ENCODE measurements at places on chromosomes 3 and 15.

GRCh38 chr15:98692213-98692612 lies 43.9 kb downstream of the IGF1R start:
- DNase-seq: no peak

GRCh38 chr3:127439621-127440020 lies 150.9 kb downstream of the TPRA1 start:
- DNase-seq: no peak

- DNase-seq: peak; percentile 41
Observed at GRCh38 chr3:100954990-100955389, 38.2 kb downstream of the ABI3BP start.

DNA sequence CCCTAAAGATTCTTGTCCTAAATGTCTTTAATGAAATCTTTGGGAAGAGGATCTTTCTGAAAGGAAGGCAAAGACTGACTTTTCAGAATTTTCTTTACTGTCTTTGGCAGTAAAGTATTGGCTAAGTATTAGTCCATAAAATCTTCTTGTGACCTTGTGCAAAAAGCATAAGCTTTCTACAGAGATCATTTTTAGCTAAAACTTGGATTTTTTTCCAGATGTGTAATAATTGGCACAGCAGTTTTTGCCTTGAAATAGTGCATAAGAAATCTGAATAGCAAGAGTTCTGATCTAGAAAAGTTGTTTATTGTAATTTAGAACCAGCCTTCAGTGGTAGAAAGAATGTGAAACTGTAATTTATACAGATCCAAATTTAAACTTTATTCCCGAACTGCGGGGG lies 122.8 kb upstream of the CGNL1 start:
- no peak for DNase-seq

DNA sequence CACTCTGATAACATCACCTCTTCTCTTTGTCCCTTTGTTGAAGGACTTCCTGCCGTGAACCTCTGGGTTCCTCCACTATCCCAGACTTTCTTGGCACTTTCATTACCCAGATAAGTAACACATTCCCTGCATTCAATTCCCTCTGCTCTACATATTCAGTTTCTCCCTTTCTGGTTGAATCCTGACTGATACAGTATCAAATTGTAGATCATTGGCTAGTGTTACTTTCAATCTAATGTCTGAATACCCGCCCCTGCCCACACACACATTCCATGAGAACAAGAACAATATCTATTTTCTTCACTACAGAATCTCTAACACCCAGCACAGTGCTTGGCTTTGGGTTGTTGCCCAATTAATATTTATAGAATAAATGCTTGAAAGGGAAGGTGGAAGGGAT lies 163.5 kb downstream of the ABHD5 start:
- no peak for DNase-seq

GRCh38 chr3:9129365-9129764 lies 120.1 kb downstream of the SRGAP3 start:
- DNase-seq: peak; percentile 65

GRCh38 chr3:150826466-150827282 lies 63.7 kb upstream of the SIAH2 start:
- no peak for DNase-seq

DNA sequence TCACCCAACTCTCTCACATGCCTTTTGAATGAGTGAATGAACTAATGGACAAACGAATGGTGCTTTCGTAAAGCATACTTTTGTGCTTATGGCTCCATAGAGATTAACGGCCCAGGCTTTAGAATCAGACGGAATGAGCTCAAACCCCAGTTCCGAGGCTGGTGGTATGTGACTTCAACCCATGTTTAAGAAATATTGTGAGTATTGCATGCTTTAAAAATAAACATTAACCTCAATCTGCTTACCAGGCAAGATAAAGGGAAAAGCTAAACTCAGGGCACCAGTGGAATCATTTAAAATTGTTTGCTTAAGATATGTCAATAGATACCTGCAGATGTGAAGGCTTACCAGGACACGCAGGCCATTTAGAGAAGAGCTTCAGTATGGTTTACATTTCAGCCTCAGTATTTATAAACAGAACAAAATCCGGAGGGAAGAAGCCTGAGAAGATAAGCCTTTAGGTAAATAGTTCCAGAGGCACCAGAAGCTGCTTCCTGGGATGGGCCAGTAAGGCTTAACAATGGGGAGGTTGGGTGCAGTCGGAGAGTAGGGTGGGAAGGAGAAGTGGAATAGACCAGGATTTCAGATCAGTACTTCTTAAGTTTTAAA lies 186.4 kb downstream of the ADAMTS9 start:
- no peak for DNase-seq

GRCh38 chr3:81485444-81485865 lies 276.0 kb downstream of the GBE1 start:
- DNase-seq: peak; percentile 72

- no peak for DNase-seq
Observed at GRCh38 chr3:9361691-9362388, 1.0 kb upstream of the THUMPD3 start.

DNA sequence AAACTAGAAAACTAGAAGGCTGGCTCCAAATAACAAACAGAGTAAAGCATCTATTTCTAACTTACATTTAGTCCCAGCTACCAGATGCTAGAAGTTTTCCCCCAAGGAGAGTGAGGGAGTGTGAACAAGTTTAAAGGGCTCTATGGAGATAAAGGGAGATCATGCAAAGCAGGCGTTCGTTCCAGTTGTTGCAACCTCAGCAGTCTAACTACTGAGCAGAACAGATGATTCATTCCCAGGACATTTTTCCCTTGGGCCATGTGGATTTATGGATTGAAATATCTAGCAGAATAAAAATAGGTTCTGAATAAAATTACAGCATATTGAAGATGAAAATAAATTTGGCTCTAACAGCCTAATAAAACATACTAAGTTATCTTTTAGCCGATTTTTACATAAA lies 154.8 kb upstream of the TTC14 start:
- DNase-seq: no peak

DNA sequence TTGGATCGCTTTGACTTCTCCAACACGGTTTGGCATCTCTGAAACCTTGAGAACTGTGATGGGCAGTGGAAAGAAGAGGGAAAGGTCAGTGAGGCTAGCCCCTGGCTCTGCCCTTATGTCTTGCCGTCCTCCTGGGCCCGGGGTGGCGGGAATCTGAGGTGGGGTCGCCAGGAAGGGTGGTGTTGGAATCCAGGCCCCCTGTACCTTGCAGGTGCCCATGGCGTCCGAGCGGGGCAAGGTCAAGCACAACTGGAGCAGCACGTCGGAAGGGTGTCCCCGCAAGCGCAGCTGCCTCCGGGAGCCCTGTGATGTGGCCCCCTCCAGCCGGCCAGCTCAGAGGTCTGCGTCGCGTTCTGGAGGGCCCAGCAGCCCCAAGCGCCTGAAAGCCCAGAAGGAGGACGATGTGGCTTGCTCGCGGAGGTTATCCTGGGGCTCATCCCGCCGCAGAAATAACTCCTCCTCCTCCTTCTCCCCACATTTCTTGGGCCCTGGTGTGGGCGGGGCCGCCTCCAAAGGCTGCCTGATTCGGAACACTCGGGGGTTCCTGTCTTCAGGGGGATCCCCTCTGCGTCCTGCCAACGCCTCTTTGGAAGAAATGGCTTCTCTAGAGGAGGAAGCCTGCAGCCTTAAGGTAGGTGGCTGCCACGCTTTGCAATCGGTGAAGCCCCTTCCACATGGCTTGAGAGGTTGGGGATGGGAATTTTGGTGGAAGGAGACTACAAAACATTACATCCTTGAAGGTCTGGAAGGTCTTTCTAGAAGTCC lies 907 bp downstream of the TATDN2 start:
- DNase-seq: peak; percentile 37

- DNase-seq: peak; percentile 83
Observed at GRCh38 chr3:87088993-87089841, 98.3 kb upstream of the VGLL3 start.

- DNase-seq: peak; percentile 77
Observed at GRCh38 chr3:189995129-189995528, 125.6 kb downstream of the P3H2 start.

DNA sequence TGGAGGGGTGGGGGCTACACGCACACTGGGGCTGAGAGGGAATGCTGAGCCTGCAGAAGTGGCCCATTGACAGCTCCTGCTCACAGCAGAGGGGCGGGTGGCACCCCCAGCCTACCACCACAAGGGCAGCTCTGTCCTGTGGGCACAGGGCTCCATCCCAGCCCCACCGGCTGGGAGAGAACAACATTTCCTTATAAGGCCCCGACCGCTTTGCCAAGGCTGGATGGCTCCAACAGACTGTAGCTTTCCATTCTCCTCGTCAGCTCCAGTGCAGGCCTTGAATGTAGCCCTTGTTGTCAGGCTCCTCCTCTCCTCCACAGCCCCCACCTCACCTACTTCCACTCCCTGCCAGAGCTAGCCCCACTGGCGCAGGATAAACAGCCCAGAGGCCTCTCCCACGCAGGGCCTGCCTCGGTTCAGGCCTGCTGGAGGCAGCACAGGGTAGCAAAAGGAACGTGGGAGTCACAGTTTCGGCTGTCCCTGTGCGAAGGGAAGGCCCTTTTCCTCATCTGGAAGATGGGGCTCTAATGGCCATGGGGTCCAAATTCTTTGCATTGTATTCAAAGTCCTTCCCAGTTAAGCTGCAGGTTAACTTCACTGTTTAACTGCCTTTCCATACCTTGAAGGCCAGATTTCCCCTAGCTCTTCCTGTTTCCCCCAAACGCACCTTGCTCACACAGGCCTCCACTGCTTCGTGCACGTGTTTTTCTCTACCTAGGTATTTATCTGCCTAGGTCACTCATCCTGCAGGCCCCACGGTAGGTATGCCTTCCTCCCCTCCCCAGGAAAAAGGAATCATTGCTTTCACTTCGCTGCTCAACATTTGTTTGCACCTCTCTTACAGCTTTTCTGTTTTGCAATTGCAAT lies 101.6 kb upstream of the LPP start:
- DNase-seq: peak; percentile 88

- DNase-seq: peak; percentile 41
Observed at GRCh38 chr3:31185062-31185357, 290.5 kb upstream of the GADL1 start.

- DNase-seq: no peak
Observed at GRCh38 chr15:37014566-37014965, 85.8 kb downstream of the MEIS2 start.

- no peak for DNase-seq
Observed at GRCh38 chr3:63849175-63849574, 14.4 kb downstream of the THOC7 start.

- no peak for DNase-seq
Observed at GRCh38 chr3:106399761-106400160, 530.9 kb upstream of the CBLB start.

GRCh38 chr3:15808679-15809310 lies 11.0 kb upstream of the ANKRD28 start:
- DNase-seq: no peak

DNA sequence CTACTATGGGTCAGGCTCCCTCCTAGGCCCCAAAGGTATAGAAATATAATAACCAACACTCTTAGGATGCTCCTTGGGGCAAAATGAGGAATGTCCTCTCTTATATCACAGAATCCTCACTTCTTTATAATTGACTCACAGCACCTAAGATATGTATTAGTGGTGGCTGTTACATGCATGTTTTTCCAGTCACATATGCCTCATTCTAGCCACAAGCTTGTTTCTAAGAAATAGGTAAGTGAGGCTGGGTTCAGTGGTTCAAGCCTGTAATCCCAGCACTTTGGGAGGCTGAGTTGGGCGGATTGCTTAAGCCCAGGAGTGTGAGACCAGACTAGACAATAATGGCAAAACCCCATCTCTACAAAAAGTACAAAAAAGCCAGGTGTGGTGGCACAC lies 57.9 kb upstream of the PSMD6 start:
- no peak for DNase-seq

DNA sequence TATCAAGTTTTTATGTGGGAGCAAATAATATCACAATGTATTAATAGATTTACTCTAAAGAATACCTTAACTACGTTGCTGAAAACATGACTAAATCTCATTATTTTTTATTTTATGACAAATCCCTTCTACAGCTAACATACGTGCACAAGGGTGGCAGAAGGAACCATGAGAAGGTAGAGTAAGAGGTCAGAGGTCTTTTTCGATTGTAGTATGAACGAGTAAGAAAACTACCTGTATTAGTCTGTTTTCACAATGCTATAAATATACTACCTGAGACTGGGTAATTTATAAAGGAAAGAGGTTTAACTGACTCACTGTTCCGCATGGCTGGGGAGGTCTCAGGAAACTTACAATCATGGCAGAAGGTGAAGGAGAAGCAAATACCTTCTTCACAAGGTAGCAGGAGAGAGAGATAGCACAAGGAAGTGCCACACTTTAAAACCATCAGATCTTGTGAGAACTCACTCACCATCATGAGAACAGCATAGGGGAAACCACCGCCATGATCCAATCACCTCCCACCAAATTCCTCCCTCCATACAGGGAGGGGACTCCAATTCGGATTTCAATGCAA lies 95.3 kb downstream of the SUCLG2 start:
- no peak for DNase-seq

DNA sequence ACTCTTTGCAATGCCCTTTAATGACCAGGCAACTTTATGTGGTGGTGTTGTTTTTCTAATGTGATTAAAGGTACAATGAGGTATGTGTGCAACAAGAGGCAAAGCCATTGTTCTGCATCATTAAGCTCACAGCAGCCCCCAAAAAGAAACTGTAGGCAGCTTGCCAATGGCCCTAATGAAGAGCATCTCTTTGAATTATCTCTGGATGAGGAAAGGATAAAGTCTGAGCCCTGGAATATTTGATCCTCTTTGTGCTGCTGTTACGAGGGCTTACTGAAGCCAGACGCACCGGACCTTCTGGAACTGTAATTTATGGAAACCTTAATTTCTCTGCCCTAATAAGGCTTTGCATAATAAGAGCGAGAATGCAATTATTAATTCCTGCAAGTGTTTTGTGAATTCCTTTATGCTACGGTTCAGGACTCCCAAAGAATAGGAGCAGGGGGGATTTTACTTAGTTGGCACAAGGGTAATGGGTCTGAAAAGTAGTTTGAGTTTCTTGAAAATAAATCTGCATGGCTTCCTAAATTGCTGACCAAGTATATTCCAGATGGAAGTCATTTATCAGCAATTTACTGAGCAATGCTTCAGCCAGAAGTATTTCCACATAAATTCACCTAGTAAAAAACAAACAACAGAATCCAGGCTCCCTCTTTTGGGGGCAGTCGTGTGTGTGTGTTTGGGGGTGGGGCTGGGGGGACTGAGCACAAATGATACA lies 193.4 kb downstream of the PDZRN3 start:
- no peak for DNase-seq

- no peak for DNase-seq
Observed at GRCh38 chr15:51491941-51492340, 130.6 kb downstream of the DMXL2 start.

DNA sequence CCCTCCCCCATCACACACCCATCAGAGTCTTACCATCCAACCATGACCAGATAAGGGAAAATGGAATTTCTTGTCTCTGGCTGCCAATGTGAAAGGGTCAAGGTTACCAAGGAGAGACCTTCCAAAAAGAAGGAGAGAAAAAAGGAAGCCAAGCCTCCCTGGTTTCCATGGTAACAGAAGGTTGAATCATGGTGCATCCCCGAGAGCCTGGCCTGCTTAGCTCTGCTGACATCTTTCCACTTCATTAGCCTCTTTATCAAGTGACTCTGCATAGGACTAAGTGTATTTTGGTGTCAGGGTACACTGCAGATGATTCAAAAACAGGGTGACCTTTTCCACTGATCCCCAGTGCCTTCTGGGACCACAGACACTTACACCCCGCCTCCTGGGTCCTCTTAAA lies 225.7 kb upstream of the PPP2R3A start:
- DNase-seq: no peak

GRCh38 chr15:28888302-28888894 lies 2.6 kb downstream of the APBA2 start:
- DNase-seq: no peak

GRCh38 chr3:42387802-42388651 lies 22.4 kb downstream of the LYZL4 start:
- DNase-seq: peak; percentile 48

- no peak for DNase-seq
Observed at GRCh38 chr3:34676436-34676835, 878.0 kb downstream of the PDCD6IP start.

Data from femur (tissue), 1 donor.